Endothelial cell of umbilical vein (primary cell): ENCODE measurements at places on chromosomes 7 and 10. TPM values are rescaled to one million over a fixed set of nuclear protein-coding genes. Genes with fewer than 3 reads are reported as not detected.

- no peak overlapping the region for H3K4me3 ChIP-seq
- no peaks in the 10 kb centered on the region for H3K36me3 ChIP-seq
- no peak overlapping the region for H3K27ac ChIP-seq
Measured at GRCh38 chr7:103705542-103705941, 259.5 kb upstream of the SLC26A5 start.

DNA sequence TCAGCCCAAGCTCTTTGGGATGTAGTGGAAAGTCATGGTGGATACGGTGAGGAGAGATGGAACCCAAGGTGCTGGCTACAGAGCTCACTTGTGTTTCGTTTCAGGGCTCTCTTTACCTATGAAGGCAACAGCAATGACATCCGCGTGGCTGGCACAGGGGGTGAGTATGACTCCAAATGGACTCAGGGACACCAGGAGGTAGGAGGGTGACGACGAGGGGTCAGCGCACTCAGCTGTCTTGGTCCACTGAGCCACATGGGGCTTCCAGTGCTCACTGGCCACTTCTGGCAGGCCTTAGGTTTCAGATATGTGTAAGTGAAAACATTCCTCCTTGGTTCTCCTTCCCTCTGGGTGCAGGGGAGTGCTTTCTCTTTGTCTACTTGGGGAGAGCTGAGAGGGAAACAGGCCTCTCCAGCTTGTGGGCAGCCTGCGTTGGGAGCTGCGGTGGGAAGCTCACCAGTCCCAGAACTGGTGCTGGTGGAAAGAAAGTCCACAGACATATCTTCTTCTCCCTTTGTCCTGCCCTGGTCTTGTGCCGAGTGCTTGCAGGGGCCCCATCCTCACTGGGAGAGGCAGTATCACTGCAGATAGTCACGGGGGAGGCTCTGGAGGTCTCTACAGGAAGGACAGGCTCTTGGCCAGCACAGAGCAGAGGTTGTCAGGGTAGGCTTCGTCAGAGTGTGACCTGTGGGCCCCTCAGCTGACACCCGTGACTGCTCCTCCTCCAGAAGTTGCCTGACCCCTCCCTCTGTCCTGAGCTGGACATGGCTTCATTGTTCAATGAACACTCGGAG is 5.8 kb downstream of the DBNL start:
- peaks cover 2% of the 10 kb centered on the region for H3K36me3 ChIP-seq
- H3K4me3 ChIP-seq = no peak overlapping the region
- H3K4me1 ChIP-seq = peaks cover 8% of the 10 kb centered on the region
- H3K27me3 ChIP-seq = no peaks in the 10 kb centered on the region
- no peak overlapping the region for H3K27ac ChIP-seq

DNA sequence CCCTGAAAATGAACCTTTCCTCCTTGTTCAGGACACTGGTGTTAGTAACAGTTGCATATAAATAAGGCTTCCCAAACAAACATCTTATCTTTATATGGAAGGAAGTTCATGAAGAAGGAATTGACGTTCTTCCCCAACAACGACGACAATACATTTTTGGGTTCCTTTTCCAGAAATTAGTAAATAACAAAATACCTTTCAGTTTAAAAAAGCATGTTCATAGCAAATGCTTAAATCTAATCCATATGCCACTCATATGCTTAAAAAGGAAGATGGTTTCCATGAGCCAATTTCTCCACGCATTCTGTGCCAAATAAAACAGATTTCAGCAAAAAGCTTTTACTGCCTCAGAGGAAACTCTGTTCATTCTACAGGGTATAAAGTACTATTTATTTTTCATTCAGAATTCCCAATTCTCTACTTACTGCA is 182.6 kb downstream of the COBL start:
- H3K27me3 ChIP-seq = no peaks in the 10 kb centered on the region
- peak overlapping the region; percentile 72 for H3K27ac ChIP-seq
- H3K36me3 ChIP-seq = no peaks in the 10 kb centered on the region
- no peak overlapping the region for H3K4me3 ChIP-seq
- H3K4me1 ChIP-seq = peaks cover 20% of the 10 kb centered on the region

DNA sequence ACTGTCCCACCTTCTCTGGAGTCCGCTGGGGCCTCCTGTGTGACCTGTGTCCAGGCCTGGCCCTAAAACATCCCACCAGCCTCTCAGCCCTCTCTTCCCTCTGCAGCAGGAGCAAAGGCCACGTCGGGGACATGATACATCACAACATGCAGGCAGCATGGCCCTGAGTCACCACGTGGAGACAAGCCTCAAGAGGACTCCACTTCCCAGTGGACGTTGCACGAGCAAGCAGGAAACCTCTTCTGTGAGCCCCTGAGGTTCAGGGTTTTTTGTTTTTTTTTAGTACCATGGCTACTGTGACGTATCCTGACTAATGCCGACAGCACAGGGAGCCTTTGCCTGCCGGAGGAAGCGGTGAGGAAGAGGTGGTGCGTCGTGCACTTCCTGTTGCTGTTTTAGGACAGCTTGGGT is 165.9 kb downstream of the DNAJB6 start:
- peak overlapping the region; percentile 61 for H3K27ac ChIP-seq
- no peak overlapping the region for H3K4me3 ChIP-seq
- DNase-seq = peak; percentile 86
- no peaks in the 10 kb centered on the region for H3K27me3 ChIP-seq

The LRRC18 gene
- not detected in 2 replicates for total RNA-seq

The CALHM3 gene
- not detected in 2 replicates for total RNA-seq
